ENCODE measurements at places on chromosomes 2 and 18. TPM values are rescaled to one million over a fixed set of nuclear protein-coding genes. Genes with fewer than 3 reads are reported as not detected.

DNA sequence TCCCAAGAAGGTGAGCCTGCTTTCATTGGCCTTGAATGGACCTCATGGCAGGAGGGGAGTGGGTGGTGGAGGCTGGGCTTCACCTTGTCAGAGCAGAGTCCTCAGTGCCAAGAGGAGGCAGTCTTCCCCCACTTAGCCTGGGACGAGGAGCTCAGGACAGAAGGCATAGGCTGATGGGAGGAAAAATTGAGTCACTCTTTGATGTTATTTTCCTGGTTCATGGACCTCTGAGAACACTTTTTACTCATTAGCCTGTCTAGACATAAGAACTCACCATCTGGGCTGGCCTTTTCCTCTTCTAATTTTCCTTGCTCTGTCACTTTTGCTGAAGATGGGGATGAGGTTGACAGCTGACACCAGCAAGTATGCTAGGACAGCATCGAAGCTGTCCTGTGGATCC, 225.7 kb upstream of the TNP1 start:
- DNase-seq: no peak

DNA sequence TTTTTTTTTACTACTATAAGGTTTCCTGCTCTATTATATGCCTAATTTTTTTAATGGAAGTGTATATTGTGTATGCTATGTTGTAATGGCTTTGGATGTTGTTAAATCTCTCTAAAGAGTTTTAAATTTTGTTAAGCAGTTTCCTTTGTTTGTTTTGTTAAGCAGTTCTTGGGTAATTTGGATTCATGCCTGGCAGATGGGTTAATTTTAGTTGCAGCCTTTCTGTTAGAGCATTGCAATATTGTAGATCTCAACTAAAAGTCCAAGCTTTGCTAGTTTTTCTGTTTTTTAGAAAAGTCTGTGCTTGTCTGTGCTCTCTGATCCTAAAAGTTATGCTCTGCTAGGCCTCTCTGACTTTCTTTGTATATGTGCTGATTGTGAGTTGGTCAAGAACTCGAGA, 1229.0 kb upstream of the NRXN1 start:
- DNase-seq: no peak

DNA sequence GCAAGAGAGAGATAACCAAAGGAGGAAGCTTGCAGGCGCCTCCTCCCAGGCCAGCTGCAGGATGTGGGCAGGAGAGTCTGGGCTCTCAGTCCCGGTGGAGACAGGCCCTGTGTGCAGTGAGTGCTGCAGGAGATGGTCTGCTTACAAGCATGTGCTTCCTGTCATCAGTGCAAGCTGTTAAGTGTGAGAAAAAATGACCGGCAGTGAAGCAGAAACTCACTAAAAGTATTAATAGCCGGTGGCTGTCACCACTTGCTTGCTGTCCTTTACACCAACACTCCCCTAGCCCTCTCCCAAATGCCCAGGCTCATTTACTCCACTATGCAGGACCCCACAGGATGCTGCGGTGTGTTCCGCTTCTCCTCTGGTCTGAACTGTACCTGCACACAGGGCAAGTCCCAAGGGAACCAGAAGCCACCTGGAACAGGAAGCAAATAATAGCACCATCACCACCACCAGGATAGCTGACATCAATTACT, 435.6 kb upstream of the HS6ST1 start:
- peak; percentile 65 for DNase-seq

DNA sequence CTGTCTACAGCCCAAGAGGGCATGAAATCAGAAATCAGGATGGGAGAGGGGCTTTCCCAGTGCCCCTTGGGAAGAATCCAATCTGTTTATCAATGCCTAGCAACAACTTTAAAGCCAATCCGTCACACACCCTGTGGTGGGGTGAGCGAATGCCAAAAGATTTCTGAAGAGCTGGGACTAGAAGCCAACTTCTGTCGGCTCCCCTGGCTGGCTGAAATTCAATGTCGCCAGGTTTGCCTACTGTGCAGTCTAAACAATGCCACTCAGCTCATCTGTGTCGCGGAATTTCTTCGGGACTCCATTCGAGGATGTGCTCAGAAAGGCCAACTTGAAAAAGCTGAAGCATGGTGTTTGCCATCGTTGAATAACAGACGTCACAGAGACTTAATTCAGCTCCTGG, 31.5 kb upstream of the NCKAP5 start:
- DNase-seq: no peak

- no peak for DNase-seq
These were observed 344.2 kb downstream of the LPIN1 start for GRCh38 chr2:12090590-12090989.

- peak; percentile 30 for DNase-seq
These were observed 519 bp downstream of the TTL start for GRCh38 chr2:112482309-112483041.

DNA sequence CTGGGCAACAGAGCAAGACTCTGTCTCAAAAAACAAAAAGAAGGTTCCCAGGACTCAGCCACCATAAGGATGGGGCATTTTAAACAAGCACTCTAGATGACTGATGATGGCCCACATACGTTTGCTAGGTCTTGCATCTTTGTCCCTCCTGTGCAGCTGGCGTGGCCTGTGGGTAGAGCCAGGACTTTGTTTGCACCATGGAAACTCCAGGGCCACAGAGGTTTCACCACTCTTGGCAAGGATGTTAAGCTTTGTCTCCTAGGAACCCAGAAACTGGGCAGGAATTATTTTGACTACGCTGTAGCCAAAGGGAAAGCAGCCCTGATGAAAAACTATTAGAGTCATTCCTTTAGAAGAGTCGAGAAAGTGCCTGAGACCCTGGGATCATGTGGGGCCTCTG, 75.3 kb upstream of the STPG4 start:
- DNase-seq: no peak

DNA sequence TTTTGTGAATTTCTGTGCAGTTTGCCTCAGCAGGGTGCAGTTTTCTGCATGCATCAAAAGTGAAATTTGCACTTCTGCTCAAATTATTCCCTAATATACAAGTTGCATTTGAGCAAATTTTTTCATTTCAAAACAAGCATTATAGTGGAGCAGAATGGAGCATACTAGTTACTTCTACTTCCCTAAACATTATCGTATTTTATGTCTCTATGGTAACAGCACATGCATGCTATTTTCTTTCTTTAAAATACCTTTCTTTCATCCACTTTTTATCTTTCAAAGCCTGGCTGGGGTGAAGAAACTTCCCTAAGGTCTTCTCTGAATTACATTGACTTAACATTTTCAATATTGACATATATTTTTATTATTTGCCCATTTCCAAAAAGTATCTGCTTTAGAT, 11.2 kb downstream of the RHBDD1 start:
- no peak for DNase-seq

DNA sequence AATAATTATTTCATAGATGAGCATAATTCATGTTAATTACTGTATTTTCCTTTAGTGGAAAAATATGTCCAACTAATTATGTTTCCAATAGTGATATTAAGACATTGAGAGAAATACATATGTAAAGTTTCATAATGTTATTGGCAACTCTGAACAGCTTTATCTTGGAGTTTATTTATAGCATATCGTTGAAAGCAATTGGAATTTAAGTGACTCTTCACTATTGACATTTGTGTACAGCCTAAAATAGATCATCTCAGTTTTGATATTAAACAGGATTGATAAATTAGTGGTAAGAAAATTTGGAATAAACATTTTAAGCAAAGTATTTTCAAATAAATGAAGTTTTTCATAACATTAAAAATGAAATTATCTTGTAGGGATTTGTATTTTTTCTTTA, 79.7 kb downstream of the EML4 start:
- DNase-seq: no peak

GRCh38 chr2:148926981-148927401, 52.0 kb downstream of the KIF5C start:
- peak; percentile 46 for DNase-seq

GRCh38 chr2:112540906-112541305, 1.4 kb upstream of the POLR1B start:
- DNase-seq: no peak

GALNT14 gene
- total RNA-seq: not detected
